ENCODE measurements at places on chromosomes 5 and 9.

DNA sequence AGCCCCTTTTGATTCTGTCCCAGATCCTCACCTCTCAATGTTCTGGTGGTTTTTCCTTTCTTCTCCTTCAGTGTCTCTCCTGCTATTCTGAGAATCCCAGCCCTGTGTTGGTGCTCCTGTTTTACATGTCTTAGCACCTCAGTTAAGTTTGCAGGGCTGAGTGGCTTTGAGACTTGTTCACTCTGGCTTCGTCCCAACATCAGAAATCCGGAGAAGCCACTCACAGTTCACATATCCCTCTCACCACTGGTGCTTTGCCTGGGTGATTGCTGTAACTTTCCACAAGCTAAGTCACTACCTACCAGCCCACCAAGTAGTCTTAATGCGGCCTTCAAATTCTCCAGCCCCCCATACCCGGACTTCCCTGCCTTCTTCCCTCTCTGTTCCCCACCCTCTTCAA, 40.2 kb downstream of the CYFIP2 start:
- DNase-seq: no peak

DNA sequence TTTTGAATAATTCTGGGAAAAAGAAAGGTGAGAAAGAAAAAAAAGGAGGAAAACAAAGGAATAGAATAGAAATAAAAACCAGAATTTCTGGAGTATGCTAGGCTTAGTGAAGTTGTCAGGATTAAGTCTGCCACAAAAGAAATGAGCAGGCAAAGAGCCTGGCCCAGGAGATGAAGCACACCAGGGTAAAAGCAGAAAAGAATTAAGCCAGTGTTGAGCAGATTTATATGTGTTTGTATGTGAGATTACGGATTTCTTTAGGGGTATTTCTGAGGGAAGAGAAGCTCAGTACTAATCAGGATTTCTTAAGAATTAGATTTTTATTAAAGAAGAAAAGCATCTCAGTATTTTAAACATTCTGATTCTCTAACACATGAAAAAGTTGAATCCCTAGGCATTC, 74.5 kb downstream of the MRPS27 start:
- no peak for DNase-seq

DNA sequence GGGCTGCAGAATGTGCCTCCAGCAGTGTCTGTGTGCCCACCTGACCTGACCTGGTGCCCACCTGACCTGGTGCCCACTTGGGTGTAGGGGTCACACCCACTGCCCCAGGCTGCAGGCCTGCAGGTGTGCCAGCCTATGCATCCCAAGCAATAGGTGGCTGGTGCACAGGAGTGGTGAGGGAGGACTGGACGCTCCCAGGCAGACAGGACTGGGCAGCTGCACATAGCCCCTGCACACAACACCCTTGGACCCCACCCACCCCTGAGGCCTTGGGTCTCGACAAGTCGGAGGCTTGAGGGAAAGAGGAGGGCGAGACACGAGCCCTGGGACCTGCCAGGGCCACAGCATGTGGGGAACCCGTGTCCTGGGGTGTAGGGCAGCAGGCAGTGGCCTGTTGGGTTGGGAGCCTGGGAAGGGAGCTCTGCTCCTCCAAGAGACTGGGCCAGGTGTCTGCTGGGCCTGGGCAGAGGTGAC, 10.8 kb upstream of the NRARP start:
- no peak for DNase-seq

GRCh38 chr5:164412531-164412930, 907.1 kb downstream of the MAT2B start:
- no peak for DNase-seq

DNA sequence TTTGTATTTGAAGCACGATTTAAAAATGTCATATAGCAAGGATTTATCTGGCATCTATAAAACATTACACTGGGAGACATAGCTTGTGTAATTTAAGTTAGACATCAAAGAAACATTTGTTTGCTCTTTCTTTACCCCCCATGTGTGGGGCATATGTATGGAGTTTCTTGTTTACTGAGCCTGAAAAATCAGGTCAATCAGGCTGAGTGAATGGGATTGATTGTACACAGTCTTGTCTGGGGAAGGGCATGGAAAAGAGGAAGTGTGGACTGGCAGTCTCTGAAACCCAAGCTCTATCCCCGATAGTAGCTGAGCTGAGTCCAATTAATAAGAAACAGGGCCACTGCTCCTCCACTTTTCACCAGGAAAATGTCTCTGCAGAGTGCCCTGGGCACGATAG, 49.4 kb downstream of the SLC46A2 start:
- DNase-seq: no peak

DNA sequence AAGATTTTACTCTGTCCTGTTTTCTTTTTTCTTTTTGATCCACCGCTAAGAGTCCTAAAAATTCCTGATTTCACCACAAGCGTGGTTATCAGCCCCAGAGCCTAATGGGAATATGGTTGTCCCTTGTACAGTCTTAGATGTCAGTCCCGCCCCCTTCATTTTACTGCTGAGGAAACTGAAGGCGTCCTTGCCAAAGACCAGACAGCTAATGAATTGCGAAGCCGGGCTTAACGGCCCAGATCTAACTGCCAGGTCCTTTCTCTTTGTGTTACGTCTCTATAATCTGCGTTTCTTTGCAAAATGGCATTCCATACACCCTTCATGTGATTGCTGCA, 497 bp downstream of the NSA2 start:
- no peak for DNase-seq

- no peak for DNase-seq
Observed at GRCh38 chr9:134055981-134056461, 11.8 kb downstream of the BRD3 start.

Data from stimulated activated CD8-positive, alpha-beta memory T cell treated with anti-CD3 and anti-CD28 coated beads, Interleukin-7, amount 100 ng/mL, for 24 hours (primary cell).